ENCODE measurements at places on chromosomes 1 and 21.

GRCh38 chr1:180841415-180841814 lies 71.3 kb upstream of the KIAA1614 start:
- DNase-seq, result no peak

DNA sequence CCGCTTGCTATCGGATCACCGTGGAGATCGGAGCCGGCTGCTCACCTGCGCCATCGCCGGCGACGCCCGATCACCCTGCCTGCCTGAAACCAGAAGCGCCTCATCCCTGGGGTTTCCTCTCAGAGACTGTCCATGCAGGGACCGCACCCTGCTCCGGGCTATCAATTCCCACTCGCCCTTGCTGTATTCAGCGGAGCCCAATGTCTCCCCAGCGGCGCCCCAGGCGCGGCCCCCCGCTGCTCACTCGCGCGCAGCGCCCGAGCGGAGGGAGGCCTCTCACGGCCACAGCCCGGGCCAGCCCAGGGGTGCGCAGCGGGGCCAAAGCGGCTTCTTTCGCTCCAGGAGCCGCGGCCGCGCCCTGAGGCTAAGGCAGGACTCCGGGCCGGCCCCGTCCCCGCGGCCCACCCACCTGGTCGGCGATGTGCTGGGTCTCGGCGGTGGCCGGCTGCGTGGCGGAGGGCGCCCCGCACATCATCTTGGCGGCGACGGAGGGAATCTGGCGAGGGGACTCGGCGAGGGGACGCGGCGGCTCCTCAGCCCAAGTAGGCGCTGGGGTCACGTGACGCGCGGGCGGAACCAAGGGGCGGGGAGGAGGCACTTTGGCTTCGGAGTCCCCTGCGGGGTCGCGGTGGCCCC lies at the start of gene CSTB:
CSTB (minus strand) TSS at position 514 of the 636 bp plus-strand sequence; CDS start at position 475, 39 bp downstream.
- peak; percentile 97 for DNase-seq

DNA sequence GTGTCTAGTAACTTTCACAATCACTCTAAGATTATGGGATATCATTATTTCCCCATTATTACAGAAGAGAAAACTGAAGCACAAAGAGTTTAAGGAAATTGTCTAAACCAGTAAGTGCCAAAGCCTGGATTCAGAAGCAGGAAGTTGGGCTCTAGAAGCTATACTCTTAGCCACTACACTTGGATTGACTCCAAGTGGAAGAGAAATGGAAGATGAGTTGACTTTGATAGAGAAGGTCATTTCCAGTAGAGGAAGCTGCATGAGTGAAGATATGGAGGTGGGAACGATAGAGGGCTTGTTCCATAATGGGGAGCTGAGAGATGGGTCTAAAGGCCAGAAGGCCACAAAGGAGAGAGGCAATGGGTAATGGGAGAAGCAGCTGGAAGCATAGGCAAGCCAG lies 11.7 kb upstream of the TDRD10 start:
- DNase-seq, result no peak

DNA sequence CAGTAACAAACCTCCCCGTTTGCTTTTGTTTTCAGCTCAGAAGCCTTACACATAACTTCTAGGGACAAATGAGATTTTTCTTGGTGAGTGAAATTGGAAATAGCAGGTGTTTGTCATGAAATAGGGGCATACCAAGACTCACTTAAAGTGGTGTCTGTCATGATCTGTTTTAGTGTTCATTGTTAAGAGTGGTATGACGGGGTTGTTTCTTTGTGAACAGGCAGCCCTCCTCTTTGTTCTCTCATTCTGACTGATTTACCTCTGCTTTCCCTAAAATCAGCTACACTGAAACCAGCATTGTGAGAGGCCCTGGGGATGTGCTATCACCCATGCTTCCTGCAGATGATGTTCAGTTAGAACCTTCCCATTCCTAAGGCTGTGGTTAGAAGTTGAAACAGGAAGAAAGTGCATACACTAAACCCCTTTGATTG lies 2.5 kb upstream of the ERO1B start:
- no peak for DNase-seq

GRCh38 chr1:206455666-206456344 lies 14.5 kb upstream of the IKBKE start:
- peak; percentile 33 for DNase-seq

GRCh38 chr1:214292322-214292721 lies 11.4 kb downstream of the SMYD2 start:
- DNase-seq, result no peak

GRCh38 chr21:39047046-39047445 lies 136.2 kb downstream of the PSMG1 start:
- DNase-seq, result no peak

DNA sequence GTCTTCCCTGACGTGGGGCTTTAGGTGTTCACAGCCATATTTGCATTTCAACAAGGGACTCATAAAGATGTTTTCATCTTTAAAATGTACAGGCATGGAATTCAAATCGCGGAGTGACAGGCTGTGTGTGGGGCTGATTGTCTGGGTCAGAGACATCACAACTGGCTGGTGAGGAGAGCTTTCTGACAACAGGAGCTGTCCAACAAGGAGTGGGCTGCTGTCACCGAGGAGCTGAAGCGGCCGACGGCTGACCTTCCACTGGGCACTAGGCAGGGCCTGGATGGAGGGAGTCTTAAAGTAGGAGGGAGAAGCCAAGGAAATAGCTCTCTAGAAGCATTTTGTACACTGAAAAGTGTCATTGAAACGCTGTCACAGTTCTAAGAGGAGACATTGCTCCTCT lies 30.5 kb upstream of the SCMH1 start:
- DNase-seq, result no peak

DNA sequence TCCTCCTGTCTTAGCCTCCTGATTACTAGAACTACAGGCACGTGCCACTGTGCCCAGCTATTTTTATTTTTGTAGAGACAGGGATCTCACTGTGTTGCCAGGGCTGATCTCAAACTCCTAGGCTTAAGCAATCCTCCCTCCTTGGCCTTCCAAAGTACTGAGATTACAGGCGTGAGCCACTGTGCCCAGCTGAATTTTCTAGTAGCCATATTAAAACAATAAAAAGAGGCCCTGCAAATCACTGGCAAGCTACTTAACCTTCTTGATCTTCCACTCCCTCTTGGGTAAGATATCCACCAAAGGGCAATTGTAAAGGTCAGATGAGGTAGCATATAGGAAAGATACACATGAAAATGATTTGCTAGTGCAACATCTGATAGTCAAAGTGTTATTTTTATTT lies 65.6 kb upstream of the SRSF10 start:
- DNase-seq, result no peak

GRCh38 chr21:41709166-41709565 lies 57.7 kb downstream of the RIPK4 start:
- no peak for DNase-seq

- DNase-seq, result no peak
These were observed 39.8 kb downstream of the LHX4 start for GRCh38 chr1:180269645-180270529.

DNA sequence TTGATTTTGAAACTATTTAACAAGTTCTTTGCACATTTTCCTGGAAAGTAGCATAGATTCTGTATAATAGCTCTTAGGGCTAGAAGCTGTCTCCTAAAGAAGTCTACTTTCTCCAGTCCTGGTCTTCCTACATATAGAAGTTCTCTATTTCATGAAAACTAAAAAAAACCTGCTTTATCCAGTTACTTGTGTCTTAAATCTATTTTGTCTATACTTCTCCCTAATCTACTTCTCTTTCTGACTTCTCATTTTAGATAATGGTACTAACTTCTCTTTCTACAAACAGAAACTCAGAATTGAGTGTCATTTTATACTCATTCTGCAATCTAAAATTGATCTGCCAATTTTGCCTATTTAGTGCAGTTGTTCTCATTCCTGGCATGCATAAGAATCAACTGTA lies 28.7 kb downstream of the PDE4B start:
- no peak for DNase-seq

GRCh38 chr1:218401998-218402785 lies 57.1 kb downstream of the TGFB2 start:
- DNase-seq, result no peak

- DNase-seq, result no peak
These were observed 2.7 kb downstream of the PPFIA4 start for GRCh38 chr1:203028784-203029553.

DNA sequence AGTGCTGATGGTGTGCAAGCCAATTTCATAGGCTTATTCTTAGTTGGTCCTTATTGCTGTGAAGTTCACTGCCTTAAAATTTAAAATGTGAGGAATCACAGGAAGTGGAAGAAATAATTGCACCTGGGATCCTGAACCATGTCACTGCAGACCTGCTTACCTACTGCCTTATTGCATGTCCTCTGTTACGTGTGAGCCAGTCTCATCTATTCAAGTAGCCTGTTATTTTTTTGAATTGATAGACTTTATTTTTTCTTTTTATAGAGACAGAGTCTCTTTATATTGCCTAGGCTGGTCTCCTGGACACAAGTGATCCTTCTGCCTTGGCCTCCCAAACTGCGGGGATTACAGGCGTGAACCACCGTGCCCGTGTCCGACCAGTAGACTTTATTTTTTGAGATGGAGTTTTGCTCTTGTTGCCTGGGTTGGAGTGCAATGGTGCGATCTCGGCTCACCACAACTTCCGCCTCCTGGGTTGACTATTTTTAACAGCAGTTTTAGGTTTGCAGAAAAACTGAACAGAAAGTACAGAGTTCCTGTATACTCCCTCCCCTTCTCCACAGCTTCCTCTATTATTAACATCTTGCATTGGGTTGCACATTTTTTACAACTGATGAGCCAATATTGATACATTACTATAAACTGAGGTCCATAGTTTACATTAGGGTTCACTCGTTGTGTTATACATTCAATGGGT lies 14.0 kb upstream of the DISC1 start:
- DNase-seq, result no peak

GRCh38 chr1:38336961-38337360 lies 290.4 kb upstream of the POU3F1 start:
- DNase-seq, result no peak

- peak; percentile 48 for DNase-seq
These were observed 630 bp downstream of the MTF2 start for GRCh38 chr1:93079685-93080141.

DNA sequence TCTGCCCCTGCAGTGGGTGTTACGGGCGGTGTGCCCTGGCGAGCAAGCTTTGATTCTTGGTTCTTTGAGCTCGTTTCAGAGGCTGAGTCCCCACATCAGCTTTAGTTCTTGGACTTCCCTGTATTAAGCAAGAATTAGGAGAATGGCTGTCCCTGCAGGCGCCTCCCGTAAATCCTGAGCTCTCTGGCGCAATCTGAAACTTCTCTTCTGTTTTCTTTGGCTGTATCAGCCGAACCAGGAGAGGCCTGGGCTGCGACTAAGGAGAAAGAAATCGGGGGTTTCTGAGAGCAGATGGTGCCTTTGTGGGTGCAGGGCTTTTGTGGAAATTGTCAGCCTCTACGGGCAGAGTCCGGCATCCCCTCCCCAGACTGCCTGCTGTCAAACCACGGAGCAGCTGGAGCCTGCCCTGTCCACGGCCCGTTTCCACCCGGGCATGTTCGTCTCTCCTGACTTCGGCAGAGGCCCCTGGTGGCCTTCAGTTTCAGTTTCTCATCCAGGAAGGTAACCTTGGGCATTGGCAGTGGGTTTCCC lies 17.9 kb downstream of the CSTB start:
- DNase-seq, result peak; percentile 60

DNA sequence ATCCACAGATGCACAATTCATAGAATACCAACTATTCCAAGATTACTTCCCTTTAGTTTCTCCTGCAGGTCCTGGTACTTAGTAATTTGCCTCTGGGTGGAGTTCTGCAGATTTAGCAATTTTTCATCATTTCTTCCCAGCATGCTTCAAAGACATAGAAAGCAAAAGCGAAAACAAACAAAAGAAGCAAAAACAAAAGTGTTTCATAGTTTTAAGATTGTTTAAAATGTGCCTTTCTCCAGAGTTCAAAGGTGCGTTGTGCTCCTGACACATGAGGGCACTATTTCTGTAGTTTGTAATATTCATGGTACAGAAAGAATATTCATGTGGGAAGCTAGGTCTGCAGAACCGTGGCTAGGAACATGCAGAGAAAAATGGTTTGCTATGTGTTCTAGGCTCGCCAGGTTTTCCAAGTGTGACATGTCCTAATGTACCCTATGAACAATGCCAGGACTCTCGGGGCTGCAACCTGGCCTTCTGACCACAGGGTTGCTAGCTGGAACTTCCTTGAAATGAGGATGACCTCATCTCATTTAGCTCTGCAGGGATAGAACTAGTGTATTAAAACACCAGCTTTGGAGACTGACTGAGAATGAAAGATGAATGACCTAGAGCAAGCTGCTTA lies 30.0 kb upstream of the RCSD1 start:
- no peak for DNase-seq

DNA sequence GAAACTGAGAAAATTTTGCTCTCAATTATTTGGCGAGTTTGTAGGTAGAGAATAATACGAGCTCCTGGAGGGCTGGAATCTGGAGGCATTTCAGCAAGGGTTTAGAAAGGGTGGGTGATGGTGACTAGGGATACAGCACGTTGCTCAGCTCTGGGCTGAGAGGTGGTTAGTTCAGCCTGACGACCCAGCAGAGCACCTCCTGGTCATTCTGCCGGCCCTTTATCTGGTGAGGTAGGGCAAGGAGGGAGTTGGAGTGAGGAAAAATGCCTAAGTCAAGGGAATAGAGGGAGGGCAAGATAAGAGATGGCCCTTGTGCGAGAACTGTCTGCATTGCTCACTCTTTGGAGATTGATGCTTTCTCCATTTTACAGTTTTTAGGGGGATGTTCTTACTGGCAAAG lies 19.1 kb downstream of the GALNT2 start:
- DNase-seq, result no peak

DNA sequence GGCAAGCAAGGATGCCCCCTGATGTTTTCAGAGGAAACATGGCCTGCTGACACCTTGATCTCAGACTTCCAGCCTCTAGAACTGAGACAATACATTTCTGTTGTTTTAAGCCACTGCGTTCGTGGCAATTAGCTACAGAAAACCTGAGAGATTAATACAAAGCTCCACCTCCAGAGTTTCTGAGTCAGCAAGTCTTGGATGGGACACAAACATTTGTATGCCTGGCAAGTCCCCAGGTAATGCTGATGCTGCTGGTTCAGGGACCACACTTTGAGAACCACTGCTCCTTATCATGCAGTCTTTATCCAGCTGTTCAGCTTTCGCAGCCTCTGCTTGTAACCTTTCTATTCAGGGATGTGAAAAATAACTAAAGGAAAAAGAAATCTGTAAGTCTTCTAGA lies 565.7 kb upstream of the PLXNA2 start:
- DNase-seq, result no peak

GRCh38 chr1:147272042-147272441 lies 29.6 kb downstream of the CHD1L start:
- no peak for DNase-seq

- no peak for DNase-seq
These were observed 94.9 kb downstream of the MRPL39 start for GRCh38 chr21:25512095-25513081.

DNA sequence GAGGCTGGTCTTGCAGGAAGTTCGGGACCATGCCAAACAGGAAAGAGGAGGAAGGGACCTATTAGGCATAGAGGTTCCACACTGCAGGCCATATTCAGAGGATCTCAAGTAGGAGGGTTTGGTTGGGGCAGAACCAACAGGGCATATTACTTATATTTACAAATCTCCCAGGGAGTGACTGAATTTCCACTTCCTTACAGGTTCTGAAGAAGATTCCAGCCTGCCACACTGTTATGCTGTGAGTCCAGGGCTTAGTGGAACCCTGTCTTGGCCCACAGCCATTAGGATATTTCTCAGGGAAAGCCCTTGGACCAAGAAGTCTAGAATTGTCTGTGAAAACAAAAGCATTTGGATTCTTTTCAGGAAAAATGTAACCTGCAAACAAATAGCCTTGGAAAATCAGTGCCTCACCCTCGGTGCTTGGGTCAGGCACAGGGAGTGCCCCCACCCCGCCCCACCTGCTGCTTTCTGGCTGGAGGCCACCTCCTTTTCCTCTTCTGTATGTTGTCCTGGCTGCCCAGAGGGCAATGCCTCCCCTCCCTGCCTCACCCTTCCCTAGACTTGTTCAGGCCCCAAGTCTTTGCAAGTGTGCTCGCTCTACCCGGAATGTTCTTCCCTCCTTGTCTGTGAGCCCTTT lies 41.0 kb upstream of the JUN start:
- no peak for DNase-seq
